ENCODE measurements at places on chromosomes 5 and 9.

- no peak for DNase-seq
Observed at GRCh38 chr5:69484891-69485290, 7.7 kb upstream of the OCLN start.

DNA sequence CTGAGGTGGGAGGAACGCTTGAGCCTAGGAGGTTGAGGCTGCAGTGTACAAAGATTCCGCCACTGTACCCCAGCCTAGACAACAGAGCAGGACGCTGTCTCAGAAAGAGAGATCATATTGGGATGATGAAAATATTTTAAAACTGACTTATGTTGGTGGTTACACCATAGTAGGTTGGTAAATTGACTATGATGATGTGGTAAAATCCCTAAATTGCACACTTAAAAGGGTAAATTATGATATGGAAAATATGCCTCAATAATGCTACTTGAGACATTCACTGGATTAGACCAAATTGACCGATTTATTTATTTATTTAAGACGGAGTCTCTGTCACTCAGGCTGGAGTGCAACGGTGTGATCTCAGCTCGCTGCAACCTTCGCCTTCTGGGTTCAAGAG, 21.9 kb upstream of the TOR1B start:
- no peak for DNase-seq

GRCh38 chr9:131625790-131626670, 80.7 kb downstream of the PRRT1B start:
- no peak for DNase-seq

DNA sequence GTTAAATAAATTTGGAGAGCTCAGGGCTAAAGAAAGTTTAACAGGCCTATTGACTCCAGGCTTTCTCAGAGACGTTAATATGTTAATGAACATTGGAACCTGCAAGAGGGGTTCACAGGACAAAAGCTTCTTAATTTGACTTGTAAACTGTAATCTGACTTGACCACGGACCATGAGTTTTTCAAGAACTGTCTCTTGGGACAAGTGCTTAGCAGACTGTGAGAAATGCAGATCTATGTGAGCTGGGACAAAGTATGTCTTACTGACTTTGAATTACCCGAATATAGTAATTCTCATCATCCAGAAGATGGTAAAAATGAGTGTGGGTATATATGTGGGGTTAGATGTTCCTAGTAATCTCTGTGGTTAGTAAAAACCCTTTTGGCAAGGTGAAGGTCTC, 186.6 kb downstream of the ATP10B start:
- DNase-seq = no peak

DNA sequence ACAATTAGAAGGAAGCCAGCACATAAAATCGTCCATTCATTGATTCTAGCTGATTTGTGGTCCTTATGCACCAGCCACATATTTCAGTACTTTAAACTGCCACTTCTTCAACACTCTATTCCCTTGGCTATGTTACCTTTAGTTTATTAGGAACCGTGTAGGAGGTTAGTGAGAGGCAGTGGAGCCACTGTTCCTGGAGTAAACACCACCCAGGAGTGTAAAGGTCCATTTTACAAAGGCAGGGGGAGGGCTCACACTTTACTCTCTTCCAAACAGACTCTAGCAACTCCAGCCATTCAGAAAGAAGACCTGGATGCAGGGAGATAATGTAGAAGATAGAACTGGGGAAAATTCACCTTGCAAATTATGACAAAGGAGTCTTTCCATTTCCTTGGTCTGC, 170.2 kb upstream of the RPS23 start:
- no peak for DNase-seq

DNA sequence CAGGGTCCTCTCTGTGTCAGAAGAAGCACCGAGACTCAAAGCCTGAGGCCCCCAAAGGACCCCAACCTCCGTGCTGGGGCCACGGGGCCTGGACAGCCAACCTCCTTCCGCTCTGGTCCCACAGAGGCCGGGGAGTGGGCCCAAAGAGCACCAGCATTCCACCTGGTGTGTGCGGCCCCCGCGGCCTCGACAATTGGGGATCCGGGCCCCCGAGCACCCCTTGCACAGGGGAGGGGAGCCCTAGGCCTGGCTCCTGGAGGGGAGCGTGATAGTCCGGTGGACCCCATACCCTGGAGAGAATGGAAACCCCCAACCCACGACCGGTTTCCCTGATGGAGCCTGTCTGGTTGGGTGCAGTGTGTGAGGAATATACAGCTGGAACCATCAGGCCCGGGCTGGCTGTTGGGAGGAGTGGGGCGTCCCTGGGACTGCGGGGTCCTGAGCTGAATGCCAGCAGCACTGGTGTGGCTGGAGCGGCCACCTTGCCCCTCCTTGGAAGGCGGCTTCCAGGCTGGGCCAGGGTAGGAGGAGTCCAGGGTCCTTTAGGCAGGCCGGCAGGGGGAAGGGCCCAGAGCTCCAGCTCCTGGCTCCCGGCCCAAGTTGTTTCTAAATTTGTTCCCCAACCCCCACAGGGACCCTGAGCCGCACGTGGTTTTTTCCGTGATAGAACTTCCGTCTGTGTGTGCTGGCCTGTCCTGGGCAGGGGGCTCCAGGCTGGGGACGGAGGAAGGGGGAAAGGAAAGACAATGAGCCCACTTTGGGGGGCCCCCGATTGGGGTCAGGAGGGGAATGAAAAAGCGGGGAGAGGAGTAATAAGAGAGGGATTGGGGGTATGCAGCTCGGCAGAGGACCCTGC, 825 bp upstream of the TOR4A start:
- no peak for DNase-seq

GRCh38 chr9:4117835-4118610, 181.8 kb downstream of the GLIS3 start:
- no peak for DNase-seq

DNA sequence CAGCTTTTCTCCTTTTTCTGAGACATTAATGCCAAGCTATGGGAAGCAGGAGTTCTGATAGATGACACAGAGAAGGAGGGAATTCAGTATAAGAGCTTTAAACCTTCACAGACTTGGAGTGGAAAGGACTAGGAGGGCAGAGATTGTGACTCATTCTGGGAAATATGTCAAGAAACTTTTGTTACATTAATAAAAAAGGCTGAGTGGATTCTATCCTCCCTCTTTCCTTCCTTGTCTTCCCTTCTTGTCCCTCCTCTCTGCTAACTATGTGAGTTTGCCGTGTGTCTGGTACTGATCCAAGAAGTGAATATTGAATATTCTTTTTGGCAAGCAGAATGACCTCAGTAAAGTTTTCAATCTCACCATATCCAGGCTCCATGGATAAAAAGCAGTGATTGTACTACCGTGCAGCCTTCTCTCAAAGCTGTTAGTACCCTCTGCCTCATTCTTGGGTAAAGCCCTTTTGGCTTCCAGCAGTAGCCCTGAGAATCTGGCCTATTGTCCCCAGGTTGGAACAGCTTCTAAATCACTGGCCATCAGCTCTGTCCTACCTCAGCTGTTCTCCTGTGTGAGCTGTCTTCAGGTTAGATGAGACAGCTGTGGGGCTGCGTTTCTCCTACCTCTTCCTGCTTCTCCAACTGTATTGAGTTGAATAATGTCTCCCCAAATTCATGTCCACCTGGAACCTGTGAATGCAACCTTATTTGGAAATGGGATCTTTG, 73.9 kb downstream of the ATG10 start:
- DNase-seq = no peak

- DNase-seq = no peak
Observed at GRCh38 chr5:76332102-76332501, 71.0 kb upstream of the IQGAP2 start.

- no peak for DNase-seq
Observed at GRCh38 chr5:42915306-42915866, 103.7 kb upstream of the SELENOP start.

DNA sequence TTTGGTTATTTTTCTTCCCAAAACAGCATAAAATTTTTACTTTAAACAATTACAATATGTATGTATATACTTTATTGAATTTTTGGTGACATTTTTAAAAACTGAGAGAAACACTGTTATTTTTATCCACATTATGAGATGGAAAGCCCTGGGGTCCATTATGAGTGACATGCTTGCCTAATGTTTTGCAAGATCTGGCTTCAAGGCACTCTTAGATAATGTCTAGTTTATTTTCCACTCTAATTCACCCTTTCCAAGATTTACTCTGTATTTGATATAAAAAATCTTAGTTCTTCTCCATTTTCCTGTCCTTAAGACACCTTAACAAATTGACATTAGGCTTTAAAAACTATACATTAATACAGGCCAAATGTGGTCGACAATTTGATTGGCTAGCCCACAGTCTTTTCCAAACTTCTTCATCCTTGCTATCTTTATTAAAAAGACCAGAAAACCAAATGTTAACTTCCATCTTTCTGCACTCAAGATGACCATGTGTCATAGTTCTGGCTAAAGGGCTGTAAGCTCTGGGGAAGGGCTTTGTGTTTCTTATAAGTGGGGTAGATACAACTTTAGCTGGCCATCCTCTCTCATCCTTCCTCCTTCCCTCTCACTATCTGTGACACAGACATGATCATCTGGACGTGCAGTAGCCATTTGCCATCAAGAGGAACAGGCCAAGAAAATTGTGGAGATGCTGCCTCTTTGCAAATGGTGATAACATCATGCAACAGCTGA, 561.1 kb downstream of the PDE4D start:
- no peak for DNase-seq

- no peak for DNase-seq
Observed at GRCh38 chr9:131854334-131854733, 114.5 kb upstream of the RAPGEF1 start.

GRCh38 chr5:82657033-82657699, 379.0 kb upstream of the RPS23 start:
- DNase-seq = no peak

DNA sequence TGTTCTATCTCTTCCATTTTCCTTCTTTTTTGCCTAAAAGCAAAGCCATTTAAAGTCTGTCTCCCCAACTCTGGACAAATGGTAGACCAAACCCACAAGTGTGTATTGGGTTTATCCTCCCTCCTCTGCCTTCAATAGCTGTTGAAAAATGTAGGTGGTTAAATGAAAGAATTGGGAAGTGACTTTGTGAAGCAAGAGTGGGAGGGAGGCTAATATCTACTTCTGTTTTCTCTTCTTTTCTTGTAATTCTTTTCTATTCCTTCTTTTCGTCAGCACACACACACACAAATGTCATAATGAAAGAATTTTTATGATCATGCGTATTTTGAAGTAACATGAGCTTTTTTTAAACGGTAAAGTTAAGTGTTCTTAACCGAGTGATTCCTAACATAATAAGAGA, 3.8 kb downstream of the CCDC152 start:
- DNase-seq = no peak

DNA sequence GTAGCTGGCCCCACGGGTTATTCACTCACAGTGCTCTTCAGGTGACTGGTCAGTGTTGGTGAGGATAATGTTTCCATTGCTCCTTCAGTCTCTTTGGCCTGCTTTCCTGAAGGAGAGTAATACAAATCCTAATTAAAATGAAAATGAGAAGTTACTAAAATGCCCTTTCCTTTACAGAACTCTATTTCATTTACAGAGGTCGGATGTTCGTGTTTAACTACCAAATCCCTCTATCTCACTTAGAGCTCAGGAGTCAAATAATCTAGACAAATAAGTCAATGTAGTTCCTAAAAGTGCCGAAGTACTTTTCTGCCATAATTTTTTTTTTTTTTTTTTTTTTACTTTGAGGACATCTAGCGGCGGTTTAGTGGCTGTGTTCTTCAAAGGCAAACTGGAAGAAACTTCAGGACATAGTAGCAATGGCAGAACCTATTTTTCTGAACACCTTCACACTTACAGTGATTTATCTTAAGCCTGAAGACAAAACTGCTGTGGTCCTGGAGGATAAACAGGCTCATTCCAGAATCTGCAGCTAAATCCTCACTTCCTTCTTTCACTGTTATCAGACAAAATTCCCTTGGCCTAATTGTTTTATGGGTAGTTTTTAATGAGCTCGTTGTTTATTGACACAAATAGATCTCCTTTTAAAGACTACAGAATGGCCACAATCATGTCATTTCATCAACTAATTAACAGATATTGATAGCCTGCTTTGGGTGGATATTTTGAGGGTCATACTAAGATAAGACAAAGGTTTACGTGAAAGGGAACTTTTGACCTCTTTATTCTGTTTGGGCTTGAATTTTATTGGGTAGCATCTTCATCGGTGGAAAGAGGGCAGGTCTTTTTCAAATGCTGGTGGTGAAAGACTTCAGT, 207.6 kb upstream of the DMRTA1 start:
- DNase-seq = no peak

GRCh38 chr9:37465249-37466036, at the start of gene ZBTB5:
Gene ZBTB5 (minus strand): TSS chr9:37465450. CDS start chr9:37442551, 22,899 bp downstream.
- DNase-seq = peak; percentile 98

- peak; percentile 26 for DNase-seq
Observed at GRCh38 chr5:1380011-1380817, 35.3 kb upstream of the CLPTM1L start.

DNA sequence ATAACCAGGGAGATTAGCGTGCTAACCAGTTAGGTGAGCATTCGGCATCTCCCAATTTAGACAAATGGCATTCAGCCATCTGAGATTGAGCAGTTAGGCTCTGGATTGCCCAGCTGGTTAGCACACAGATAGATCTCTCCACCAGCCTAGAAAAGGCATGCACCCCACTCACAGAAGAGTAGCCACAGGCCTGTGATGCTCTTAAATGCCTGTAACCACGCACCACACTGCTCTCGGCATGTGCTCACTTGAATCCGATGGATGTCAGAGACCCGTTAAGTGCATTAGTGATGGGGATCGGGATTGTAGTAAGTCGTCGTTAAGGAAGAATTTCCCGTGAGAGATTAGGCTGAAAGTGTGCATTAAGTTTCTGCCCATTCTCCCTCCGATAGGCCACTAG, 23.0 kb downstream of the MARCHF6 start:
- DNase-seq = no peak

- DNase-seq = no peak
Observed at GRCh38 chr5:124453221-124454051, 293.0 kb downstream of the ZNF608 start.

GRCh38 chr5:157225469-157226422, 40.2 kb upstream of the CYFIP2 start:
- no peak for DNase-seq

GRCh38 chr9:111056538-111056937, 18.3 kb upstream of the LPAR1 start:
- DNase-seq = no peak

DNA sequence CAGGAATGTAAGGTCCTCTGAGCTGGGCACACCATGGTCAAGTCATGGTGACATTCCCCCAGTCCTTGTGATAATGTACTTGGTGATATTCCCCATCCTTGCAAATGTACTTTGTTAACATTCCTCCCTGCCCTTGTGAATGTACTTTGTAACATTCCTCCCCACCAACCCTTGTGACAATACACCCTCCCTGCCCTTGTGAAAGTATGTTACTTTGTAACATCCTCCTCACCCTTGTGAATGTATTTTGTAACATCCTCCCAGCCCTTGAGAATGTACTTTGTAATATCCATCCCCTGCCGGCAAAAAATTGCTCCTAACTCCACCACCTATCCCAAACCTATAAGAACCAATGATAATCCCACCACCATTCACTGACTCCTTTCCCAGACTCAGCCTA, 53.3 kb downstream of the RAPGEF6 start:
- DNase-seq = no peak

DNA sequence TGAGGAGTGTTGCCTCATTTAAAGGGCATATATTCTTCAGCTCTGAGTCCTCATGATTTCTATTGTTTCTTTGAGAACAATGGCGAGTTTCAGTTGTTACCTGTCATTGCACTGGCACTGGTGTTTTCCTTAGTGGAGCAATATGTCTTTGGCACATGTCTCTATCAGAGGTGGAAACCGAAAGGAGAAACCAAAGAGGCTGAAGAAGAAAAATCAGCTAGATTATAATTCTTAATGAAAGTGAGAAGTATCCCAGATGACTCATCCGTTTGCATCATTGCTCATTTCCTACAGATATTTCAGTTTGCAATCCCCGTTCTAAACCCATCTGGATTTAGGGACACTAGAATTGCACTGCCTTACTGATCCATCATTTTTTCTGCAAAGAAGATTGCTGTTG, 324.6 kb downstream of the TMEM232 start:
- DNase-seq = no peak

Measured in stimulated activated CD8-positive, alpha-beta memory T cell treated with anti-CD3 and anti-CD28 coated beads, Interleukin-7, amount 100 ng/mL, for 1 hour (primary cell).